ENCODE measurements at places on chromosomes 7 and 10. TPM values are rescaled to one million over a fixed set of nuclear protein-coding genes. Genes with fewer than 3 reads are reported as not detected.
A peak's percentile ranks its signal among the peaks of the same experiment; 100 is the strongest.

Gene SEC31B
- total RNA-seq = 3.2 TPM

DNA sequence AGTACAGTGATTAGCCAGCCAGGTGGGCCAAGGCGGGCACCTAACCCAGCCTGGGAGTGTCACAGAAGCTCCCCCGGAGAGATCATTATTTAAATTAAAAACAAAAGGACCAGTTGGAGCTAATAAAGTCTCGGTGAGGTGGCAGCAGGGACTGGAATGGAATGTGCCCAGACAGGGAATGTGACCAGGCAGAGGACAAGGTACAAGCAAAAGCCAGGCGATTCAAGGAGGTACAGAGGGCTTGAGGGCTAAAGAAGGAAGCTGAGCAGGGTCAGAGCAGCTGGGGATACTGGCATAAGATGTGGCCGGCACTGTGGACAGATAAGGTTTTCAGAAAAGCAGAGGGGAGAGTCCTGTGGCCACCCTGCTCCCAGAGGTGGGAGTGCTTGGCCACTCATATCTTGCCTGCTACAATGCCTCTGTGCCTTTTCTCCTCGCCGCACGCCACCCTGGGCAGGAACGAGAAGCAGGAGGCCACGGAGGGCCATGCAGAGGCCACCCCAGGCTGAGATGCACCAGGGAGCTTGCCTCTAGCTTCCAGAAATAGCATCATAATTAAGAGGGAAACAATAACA lies 13.2 kb downstream of the TMEM273 start:
- DNase-seq = no peak

GRCh38 chr7:55277916-55278315 lies 87.2 kb upstream of the LANCL2 start:
- DNase-seq = peak; percentile 8

- DNase-seq = no peak
Observed at GRCh38 chr10:130418731-130419130, 282.5 kb downstream of the GLRX3 start.

DNA sequence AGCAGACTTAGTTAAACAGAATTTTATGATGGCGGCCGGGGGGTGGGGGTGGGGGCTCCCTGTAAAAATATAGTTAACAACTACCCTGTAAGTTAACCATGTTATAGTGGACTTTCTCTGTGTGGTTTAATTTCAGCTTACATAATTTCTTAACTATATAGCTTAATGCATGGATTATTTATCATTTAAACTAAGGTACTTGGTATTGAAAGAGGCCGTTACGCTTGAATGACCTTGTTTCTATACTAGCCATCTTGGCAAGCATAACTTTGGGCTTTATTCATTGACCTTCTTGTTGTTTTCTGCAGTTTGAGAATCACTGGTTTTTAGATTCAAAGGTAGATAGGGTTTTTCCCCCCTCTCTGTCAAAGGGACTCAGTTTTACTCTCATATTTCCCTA lies 8.4 kb downstream of the EIF4EBP2 start:
- DNase-seq = no peak

GRCh38 chr7:53350241-53350640 lies 314.8 kb downstream of the POM121L12 start:
- DNase-seq = peak; percentile 24

Gene CLRN3
- not detected for total RNA-seq

Gene TUBB8
- 2.5 TPM for total RNA-seq

DNA sequence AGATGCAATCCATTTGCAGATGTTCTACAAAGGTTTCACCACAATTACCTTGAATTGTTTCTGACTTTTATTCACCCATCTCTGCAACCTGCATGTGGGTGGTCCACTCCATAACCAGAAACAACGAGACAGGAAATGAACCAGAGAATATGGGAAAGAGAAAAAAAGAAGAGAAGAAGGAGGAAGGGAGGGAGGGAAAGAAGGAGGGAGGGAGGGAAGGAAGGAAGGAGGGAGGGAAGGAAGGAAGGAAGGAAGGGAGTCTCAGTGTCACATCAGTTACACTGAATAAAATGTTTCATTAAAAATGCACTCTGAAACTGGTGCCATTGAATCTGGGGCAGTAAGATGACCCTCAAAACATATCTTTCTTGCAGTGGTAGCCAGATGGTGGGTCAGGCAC lies 301.3 kb upstream of the MGMT start:
- no peak for DNase-seq

DNA sequence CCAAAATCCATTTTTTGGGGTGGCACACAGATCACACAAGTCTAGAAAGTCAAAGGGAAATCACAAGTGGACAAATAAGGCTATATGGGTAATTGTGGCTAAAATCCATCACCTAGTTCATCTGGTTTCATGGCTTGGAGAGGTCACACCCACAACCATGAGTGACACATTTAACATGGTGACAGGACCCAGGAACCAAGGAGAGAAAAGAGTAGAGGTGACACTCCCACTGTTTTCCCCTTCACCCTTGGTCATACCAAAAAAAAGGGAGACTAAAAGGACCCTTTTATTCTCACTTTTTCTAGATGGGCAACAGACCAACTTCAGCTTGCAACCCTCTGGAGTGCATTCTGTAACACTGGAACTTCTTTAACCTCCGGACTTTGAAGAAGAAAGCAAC lies 46.2 kb upstream of the ZNF107 start:
- no peak for DNase-seq

DNA sequence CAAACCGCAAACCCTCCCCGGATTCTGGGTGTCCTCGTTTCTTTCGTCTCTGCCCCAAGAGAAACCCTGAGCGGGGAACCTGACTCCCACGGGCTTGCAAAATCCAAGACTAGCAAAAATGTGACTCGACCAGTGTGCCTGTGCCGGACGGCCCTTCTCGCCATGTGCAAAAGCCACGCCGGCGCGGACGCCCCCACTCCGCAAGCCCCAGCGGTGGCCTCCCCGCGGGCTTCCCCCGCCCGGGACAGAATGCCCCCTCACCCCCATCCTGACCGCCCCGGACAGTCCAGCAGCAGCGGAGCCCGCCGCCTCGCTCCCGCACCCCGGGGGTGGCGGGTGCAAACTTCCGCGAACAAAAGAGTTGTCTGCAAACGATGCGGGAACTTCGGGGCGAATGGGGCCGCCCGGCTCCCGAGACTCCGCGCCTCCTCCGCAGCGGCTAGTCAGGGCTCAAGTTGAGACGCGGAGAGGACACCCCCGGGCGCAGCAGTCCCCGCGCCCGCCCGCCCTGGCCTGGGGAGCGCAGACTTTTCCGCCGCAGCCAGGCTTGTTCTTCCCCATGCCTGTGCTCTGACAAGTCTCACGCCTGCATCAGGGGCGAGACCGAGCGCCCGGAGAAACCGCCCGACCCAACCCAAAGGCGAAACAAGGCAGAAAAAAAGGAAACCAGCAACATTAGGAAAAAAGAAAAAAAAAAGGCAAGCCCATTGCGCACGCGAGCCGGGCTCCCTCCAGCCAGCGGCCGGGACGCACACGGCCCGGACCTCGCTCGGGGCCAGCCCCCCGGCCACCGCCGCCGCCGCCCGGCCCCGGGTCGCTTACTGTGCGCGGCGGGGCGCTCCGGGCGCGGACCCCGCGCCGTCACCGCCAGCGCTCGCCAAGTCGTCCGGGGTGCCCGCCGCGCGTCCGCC lies 732 bp downstream of the FAM53B start:
- DNase-seq = peak; percentile 82

DNA sequence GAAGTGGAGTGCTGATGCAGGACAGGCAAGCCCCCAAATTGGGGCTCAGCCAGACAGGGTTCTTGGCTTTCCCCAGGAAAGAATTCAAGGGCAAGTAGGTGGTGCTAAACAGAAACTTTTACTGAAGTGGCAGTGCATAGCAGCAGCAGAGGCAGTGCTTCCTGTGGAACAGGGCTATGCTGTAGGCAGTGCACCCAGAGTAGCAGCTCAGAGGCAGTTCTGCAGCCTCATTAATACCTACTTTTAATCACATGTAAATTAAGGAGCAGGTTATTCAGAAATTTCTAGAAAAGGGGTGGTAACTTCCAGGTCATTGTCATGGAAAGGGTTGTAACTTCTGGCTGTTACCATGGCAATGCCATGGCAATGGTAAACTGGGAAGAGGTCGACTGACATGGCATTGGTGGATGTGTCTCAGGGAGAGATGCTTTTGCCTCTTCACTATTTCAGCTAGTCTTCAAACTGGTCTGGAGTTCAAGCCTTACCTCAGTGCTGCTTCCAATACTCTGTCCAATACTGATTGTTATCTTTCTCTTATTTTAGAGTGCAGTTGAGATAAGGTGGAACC lies 29.2 kb downstream of the PRSS58 start:
- no peak for DNase-seq

DNA sequence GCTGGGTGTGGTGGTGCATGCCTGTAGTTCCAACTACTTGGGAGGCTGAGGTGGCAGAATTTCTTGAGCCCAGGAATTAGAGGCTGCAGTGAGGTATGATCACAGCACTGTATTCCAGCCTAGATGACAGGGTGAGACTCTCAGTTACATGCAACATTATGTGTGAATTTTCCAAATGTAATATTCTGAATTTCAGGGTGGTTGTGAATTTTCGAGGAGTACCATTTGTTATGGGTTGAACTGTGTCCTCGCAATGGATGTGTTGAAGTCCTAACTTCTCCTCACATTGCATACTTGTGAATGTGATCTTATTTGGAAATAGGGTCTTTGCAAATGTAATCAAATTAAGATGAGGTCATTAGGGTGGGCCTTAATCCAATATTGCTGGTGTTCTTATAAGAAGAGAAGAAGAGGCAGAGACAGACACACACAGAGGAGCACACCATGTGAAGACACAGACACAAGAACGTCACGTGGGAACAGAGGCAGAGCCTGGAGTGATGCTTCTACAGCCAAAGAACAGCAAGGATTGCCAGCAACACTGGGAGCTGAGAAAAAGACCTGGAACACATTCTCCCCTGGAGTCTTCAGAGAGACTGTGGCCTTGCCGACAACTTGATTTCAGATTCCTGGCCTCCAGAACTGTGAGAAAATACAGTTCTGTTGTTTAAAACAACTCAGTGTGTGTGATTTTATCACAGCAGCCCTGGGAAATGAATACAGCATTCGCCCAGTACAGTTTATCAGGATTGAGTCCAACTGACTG lies 91.9 kb downstream of the ZNF783 start:
- DNase-seq = no peak

Gene VSTM4
- 0.31 TPM for total RNA-seq

- no peak for DNase-seq
Observed at GRCh38 chr7:70726951-70727378, 405.0 kb upstream of the GALNT17 start.

Gene GFRA1
- total RNA-seq = 1.6 TPM

Gene SH2D4B
- total RNA-seq = not detected

DNA sequence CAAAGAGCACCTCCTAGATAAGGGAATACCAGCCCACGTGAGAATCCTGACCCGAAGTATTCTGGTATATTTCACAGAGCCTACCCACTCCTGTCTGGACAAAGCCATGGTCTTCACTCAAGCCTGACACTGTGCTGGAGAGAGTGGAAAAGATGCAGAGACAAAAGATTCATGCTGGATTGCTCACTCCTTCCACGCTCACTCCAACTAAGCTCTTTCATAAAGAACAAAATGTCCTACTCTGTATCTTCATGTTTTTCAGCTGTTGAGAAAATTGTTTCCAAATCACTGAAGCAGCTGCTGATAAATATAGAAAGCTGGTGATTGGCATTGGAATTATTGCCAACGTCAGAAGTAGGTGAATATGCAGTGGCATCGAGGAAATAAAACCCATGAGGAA lies 106.0 kb downstream of the ABLIM1 start:
- DNase-seq = no peak

Data from H7 (cell line).